Kasumi-1 (cell line): ENCODE measurements at places on chromosomes 6 and 20.

DNA sequence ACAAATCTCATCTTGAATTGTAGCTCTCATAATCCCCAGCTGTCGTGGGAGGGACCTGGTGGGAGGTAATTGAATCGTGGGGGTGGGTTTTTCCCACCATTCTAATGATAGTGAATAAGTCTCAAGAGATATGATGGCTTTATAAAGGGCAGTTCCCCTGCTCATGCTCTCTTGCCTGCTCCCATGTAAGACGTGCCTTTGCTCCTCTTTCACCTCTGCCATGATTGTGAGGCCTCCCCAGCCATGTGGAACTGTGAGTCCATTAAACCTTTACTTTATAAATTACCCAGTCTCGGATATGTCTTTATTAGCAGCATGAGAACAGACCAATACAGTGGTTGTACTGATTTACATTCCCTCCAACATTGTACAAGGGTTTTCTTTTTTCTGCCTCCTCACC is 69.7 kb downstream of the SUN5 start:
- no peak for DNase-seq

GRCh38 chr20:49713753-49714712 is at the start of gene B4GALT5:
B4GALT5 (minus strand) TSS chr20:49713878; CDS start chr20:49713690, 188 bp downstream.
- peak; percentile 90 for DNase-seq

GRCh38 chr6:66623050-66623449 is 916.0 kb upstream of the EYS start:
- no peak for DNase-seq

DNA sequence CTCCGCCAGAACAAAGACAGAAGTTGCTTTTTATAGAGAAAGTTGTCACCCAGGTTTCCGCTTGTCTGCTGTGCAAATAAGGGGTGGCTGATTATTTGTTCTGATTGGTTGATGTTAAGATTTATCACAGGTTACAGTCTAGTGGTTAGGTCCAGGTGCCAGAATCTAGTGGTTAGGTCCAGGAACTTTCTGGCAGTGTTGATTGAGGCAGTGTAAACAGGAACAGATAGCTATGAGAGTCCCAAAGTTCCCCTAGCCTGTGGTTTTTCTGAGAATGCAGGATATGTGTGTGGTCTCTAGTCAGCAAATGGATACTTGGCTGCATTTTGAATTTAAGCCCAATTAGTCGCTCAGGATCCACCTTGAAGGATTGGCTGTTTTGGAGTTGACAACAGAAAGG is 148.0 kb downstream of the TMEM200A start:
- peak; percentile 62 for DNase-seq

DNA sequence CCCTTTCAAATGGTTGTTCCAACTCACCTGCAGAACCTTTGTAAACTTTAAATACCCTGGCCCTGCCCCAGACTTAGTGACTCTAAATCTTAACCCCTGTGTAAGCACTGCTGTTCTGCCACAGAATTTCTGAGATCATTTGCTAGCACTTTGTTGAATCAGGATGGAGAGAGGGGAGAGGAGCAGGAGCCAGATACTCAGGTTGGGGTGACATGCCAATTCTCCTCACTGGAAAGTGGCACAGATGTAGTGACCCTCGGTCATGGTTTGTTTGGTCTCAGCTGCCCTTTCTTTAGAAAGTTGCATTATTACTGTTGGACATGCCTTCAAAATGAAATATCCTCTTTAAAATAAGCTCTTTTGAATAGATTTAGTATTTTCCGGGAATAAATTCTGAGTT is 168.0 kb downstream of the ZFAND3 start:
- DNase-seq: no peak

GRCh38 chr6:34538581-34538980 is 17.5 kb downstream of the SPDEF start:
- DNase-seq: no peak

- DNase-seq: no peak
Observed at GRCh38 chr6:125273965-125274364, 27.8 kb downstream of the HDDC2 start.

- DNase-seq: peak; percentile 24
Observed at GRCh38 chr6:112087916-112088315, 525 bp downstream of the FAM229B start.

GRCh38 chr20:43923322-43923721 is 8.7 kb downstream of the TOX2 start:
- no peak for DNase-seq

DNA sequence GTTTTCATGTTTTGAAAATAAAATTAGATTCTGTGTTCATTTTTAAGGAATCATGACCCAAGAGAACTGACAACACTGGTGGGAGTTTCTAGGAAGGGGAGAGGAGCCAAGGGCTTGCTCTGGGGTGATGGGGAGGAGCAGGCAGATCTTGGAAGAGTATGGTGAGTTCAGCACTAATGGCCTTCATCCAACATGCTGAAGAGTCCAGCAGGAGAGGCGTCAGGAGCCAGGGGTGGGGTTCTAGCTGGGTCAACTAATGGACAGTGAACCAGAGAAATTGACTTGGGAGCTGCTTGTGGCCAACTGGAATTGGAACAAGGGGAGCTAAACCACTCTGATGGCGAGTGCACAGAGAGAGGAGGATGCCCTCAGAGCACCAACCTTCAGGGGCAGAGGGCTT is 107.1 kb downstream of the MRPL14 start:
- no peak for DNase-seq

GRCh38 chr6:101417900-101418299 is 24.4 kb downstream of the GRIK2 start:
- no peak for DNase-seq

DNA sequence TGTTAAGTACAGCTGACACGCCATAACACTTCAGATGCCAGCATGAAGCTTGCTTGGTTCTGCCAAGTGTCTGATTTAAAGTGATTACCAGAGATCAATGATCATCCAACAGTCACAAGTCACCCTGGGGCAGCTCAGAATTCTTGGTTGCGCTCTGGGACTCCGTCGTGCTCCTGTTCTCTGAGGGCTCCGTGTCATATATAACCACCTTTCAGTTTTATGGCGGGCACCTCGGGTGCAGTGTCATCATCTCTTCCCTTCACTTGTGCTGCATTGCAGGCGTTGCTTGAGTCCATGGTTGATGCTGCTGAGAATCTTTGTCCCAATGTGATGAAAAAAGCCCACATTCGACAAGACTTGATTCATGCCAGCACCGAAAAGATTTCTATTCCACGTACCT is 101.4 kb upstream of the SCGN start:
- DNase-seq: no peak

DNA sequence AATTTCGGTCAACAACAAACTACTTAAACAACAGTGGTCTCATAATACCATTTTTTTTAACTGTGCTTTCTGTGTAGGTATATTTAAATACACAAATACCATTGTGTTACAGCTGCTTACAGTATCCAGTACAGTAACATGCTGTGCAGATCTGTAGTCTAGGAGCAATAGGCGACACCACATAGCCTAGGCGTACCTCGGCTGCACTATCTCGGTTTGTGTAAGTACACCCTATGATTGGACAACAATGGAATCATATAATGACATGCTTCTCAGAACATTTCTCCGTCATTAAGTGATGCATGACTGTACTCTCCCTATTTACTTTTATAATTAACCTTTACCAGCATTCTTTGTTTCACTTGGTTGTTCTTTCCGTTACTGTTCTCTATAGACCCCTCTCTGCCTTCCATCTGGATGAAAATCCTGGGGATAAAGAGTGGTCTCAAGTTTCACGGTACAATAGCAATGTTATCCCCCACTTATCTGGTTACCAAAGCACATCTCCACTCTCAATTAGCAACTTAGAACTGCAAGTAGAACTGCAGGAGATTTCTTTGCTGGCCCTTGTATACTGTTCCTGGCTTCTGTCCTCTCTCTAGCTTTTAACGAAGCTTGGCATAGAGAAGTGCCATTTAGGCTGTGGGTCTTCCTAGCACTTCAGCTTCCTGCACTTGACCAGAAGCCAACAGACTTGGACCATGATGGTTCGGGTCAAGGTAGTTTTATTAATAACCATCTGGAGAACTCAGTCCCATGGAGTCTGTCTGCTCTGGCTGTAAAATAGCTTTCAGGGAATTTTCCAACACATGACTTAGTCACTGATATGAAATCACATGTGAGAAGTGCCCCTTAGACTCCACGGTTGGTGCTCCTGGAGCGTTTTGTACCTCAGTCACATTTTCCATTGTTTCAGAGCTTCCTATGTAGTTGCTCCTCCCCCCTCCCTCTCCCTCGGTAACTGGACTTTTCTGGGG is 80.4 kb upstream of the POPDC3 start:
- DNase-seq: no peak

DNA sequence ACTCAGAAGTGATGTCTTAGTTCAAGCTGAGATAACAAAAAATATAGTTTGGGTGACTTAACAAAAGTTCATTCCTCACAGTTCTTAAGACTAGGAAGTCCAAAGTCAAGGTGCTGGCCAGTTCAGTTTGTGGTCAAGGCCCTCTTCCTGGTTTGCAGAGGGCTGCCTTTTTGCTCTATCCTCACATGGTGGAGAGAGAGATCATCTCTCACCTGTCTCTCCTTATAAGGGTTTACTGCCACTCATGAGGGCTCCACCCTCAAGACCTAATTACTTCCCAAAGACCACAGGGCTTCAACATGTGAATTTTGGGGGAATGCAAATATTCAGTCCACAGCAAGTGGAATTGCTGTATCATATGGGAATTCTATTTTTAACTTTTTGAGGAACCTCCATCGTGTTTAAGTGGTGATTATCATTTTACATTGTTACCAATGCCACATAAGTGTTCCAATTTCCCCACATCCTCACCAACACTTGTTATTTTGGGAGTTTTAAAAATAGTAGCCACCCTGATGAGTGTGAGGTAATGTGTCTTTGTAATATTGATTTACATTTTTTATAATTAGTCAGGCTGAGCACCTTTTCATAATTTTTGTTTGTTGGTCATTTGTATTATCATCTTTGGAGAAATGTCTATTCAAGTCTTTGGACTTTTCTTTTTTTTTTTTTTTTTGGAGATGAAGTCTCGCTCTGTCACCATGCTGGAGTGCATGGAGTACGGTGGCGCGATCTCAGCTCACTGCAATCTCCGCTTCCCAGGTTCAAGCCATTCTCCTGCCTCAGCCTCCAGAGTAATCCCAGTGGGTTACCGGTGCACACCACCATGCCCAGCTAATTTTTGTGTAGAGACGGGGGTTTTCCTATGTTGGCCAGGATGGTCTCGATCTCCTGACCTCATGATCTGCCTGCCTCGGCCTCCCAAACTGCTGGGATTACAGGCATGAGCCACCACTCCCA is 112.2 kb downstream of the SESN1 start:
- DNase-seq: no peak

- no peak for DNase-seq
Observed at GRCh38 chr6:158481690-158482473, 78.0 kb upstream of the TMEM181 start.

DNA sequence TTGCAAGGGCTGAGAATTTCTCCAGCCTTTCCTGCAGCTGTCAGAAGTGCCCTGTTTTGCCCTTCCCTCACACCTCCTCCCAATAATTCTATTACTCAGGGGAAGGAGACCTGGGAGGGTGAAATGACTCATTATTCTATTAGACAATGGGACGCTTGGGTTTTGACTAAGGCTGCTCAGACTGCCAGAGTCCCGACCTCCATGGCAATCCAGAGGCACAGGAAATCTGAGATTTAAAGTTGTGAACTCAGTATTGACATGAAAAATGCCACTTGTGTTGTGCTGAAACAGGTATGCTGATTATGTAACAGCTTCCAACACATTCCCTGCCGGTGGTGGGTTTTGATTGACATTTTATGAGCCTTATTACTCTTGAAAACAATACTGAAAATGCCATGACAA is 625.9 kb upstream of the FLRT3 start:
- no peak for DNase-seq

GRCh38 chr6:116016846-116017545 is 43.7 kb downstream of the FRK start:
- no peak for DNase-seq

DNA sequence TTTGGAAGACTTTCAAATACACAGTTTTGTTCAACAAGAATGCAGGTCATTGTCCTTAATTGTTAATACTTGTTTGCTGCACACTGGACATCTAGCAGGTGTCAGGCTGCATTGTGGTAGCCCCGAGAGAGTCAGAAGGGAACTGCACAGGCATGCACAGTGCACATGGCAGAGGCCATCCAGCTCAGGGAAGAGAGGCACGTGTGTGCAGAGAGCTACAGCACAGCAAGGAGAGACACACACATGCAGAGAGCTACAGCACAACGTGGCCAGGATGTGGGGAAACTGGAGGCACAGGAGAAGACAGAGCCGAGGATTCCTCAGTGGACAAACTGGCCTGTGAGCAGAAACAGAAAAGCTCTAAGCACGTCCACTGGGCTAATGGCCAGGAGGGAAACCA is 272.0 kb downstream of the SMOC2 start:
- DNase-seq: no peak

DNA sequence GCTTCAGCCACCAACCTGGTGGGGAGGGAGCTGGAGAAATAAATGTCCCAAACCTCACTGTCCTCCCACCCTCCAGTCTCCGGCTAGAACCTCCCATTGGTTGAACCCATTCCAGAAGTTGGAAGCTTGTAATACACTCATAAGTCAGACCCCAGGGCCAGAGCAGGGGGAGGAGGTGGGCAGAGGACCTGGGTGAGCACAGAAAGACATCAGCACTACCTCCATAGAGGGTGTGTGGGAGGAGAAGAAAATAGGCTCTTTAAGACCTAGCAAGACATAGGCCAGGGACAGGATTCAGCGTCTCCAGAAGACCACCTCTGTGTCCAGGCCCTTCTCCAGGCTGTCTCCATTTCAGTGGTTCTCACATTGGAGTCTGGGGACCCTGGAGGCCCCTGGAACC is 73.3 kb upstream of the TOP1 start:
- DNase-seq: no peak

DNA sequence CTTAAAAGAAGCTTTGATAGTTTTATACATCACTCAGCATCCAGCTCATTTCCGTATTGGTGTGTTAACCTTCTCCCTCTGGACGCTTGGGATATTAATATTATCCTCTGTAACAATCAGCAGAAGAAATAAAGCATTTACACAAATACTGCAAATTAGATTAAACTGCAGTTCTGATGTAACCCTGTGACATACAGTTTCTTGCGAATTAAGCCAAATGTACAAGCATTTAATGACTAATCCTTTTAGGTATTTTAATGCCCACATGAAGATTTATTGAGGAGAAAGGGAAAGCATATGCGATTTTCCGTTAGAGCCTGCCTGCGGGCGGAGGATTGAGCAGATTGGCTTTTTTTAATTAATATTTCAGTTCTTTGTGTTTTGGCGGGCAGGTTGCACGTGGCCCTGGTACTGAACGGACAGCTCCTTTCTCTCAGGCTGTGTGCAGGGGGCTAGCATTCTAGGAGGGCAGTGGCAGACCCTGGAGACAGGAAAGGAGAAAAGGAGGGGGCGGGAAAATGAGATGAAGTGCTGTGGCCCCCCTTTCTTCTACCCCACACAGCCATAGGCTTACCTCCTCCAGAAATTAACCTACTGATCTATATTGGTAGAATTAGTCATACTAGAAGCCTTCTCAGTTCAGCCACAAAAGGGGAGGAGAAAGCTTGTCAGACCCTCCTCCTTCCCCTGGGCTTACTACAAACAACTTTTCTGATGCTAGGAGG is 14.1 kb upstream of the TFAP2D start:
- DNase-seq: peak; percentile 30

- DNase-seq: no peak
Observed at GRCh38 chr6:169986171-169986847, 234.9 kb downstream of the ERMARD start.

GRCh38 chr6:1856381-1856780 is 246.7 kb downstream of the FOXC1 start:
- peak; percentile 2 for DNase-seq
